Stimulated activated CD8-positive, alpha-beta memory T cell treated with anti-CD3 and anti-CD28 coated beads, Interleukin-12 subunit alpha, Interleukin-12 subunit beta, amount 100 ng/mL, for 4 hours (primary cell): ENCODE measurements at places on chromosomes 1 and 21.
A peak's percentile ranks its signal among the peaks of the same experiment; 100 is the strongest.

GRCh38 chr1:101370488-101370887, 133.7 kb downstream of the S1PR1 start:
- DNase-seq: no peak

- no peak for DNase-seq
Observed at GRCh38 chr1:88890791-88891317, 513 bp downstream of the GTF2B start.

GRCh38 chr21:44531606-44532564, 8.1 kb downstream of the KRTAP10-1 start:
- DNase-seq: no peak

DNA sequence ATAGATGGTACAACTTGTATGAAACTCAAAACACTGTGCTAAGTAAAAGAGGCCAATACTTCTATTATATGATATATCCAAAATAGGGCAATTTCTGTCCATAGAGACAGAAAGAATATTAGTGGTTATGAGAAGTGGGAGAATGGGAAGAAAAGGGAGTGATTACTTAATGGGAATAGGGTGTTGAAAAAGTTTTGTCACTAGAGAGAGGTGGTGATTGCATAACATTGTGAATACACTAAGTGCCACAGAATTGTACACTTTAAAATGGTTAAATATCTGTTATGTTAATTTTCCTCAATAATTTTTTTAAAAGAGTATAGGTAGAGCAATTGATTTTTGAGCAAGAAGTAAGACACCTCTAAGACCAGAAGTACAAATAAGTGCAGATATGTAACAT, 29.7 kb downstream of the GNAT2 start:
- DNase-seq: no peak

GRCh38 chr21:35925497-35925896, 134.8 kb downstream of the SETD4 start:
- no peak for DNase-seq

DNA sequence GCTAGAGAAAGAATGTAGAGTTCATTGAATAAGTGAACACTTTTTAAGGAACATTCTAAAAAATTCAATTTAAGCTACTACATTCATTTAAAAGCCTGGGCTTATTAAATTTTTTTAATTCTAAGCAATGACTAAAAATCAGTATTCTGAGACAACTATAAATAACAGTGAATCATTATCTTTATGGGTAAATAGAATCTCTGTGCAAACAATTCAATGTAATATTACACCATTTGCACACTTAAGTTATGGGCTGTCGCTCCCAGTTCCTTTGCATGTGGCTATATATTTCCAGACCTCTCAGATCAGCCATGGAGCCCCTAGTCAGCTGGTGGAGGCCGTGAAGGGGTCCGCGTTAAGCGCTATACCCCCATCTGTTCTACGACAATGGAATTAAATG, 65.1 kb downstream of the KCNK1 start:
- DNase-seq: no peak

DNA sequence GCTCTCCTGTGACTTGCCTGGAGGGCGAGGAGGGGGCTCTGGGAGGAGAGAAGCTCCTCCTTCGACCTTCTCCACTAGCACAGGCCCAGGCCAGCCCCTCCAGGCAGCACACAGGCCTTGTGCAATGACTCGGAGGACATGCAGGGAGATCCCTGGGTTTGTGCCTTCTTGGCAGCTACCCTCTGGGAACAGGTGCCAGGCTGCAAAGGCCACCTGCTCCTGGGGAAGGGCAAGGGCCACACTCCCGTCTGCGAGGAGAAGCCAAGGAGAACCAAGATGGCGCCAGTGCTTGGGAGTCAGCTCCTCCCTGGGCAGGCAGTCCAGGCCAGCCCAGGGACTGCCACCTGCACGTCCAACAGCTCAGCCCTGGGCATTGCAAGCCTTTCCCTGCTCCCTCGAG, 15.3 kb downstream of the CASZ1 start:
- DNase-seq: no peak

DNA sequence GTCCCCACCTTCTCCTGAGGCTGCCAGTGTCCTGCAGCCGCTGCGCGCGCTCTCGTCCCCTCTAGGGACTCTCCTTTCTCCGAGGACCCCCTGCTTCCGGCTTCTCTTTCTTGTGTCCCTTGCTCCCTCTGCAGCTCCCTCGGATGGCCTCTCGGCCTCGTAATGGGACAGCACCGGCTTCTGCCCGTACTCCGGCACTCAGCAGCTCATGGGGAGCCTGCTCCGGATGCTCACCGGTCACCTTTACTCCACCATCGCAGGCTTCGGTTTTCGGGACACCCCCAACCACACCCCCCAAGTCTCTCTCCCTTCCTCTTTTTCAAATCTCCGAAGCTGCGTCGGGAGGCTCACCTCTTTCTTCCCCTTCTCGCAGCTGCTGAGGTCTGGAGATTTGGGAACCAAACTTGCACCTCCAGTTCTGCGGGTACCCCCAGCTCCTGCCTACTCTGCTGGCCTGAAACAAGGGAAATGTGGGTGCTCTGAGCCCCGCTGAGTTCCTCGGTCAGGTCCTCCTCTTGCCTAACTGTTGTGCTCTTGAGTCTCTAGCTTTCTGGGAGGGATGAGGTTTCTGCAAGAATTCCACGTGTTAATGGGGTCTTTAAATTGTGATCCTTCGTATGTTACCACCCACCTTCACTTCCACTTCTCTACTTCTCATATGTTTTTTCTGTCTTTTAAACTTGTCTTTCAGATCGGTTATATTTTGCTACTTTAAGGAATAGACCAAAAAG, 930 bp downstream of the CDC14A start:
- peak; percentile 16 for DNase-seq

DNA sequence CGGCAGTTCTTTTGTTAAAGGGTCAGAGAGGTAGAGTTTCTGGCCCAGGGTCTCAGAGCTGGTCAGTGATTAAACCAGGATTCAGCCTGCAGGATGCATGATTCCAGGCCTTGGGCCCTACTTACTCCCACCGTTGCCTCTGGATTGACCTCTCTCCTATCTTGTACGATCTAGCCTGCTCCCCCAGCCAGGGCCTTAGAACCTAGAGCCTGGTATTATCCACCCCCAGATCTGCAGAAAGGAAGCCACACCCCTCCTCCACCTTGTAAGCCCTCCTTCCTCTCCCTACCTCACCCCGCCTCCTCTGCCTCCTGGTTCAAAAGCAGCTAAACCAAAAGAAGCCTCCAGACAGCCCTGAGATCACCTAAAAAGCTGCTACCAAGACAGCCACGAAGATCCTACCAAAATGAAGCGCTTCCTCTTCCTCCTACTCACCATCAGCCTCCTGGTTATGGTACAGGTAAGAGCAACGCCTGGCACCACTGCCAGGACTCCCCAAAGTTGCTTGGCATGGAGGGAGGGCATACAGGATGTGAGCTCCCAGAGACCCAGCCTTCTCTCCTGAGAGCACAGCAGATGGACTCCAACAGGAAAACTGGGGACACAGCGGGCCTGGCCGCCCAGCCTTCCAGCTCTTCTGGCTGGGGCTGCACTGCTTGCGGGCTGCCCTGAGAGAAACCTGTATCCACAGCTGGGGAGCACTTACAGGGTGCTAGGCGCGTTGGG, at the start of gene CD52:
Gene CD52, plus strand, starts transcription at position 347 of the 726 bp plus-strand sequence. Its CDS starts 60 bp downstream, at position 407.
- DNase-seq: peak; percentile 58

DNA sequence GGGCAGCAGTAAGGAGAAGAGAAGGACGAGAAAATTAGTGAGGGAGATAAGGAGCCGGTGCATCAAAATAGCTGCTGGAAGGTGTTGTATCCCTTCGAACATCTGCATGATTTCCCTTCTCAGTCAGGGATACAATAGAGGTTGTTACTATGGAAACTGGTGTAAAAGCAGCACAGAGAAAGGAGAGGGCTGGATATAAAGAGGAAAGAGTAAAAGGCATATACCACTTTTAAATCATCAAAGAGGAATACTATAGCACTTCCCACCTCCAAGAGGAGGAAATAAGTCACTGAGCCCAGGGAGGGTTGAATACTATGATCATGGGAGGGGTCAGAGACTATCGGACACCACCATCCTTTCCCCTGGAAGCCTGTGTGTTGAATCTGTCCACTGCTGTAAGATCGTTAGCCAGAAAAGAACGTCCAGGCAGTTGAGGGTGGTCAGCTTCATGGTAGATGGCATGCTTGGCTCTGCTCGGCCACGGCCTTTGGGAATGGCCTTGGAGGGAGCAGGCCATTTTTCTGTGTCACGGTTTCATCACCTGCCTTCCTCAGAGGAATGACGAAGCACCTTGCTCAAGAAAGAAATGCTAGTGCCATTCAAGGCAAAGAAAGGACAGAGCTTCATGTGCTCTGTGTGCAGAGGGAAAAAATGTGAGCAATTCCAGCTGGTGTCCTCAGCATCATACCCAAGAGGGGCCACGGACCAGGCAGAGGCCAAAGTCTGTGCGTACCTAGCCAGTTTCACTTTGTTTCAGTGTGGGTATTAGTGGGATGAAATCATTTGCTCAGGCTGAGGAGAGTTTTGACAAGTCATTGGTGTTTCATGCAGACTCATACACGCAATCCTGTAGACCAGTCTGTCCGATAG, 64.2 kb downstream of the IRF2BP2 start:
- no peak for DNase-seq

DNA sequence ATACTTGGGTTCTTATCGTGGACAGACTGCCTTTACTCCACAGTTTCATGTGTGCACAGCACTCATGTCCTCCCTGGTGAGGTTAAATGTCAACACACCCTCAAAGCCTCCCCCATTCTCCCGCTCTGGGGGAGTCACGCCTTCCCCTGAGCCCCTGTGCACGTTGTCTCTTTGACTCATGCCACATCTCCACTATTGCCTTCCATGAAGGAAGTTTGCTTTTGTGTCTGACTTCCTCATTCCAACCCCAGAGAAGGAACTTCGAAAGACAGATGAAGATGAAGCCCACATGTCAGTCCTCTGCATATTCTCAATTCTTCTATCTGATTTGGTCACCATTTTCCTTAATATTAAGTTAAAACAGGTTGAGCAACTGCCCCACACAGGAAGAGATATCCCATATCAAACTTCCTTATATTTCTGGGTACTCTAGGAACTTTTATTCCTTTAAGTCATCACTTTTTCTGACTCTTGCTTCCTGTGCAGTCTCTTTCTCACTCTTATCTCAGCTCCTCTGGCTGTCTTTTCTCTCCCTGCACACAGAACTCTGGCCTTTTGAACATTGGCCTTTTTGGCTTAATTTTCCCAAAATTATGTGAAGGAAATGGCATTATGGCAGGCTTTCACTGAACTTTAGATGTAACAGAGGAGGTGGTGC, 41.5 kb downstream of the C4BPA start:
- no peak for DNase-seq

DNA sequence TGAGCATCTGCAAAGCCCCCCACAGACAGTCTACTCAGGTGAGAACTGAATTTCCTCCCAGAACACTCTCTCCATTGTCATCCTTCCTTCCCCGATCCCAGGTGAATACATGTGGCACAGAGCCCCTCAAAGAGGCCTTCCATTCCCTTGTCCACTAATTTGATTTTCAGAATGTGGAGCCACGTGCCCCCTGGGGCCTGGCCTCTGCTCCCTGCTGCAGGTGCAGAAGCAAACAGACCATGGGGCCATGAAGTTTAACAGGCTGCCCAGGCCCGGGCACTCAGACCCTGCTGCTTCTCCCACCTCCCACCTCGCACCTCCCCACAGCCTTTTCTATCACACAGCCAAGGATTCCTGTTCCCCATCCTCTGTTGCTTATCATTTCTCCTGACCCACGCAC, 243.8 kb upstream of the RAB4A start:
- DNase-seq: no peak

- no peak for DNase-seq
Observed at GRCh38 chr1:209387969-209388329, 195.6 kb upstream of the CAMK1G start.

GRCh38 chr1:201245082-201245481, 38.2 kb upstream of the PKP1 start:
- no peak for DNase-seq

- DNase-seq: no peak
Observed at GRCh38 chr1:15110867-15111230, 42.7 kb upstream of the TMEM51 start.

- DNase-seq: no peak
Observed at GRCh38 chr1:67917006-67917405, 83.7 kb upstream of the GNG12 start.

GRCh38 chr1:9442278-9442846, 96.9 kb upstream of the SLC25A33 start:
- no peak for DNase-seq

DNA sequence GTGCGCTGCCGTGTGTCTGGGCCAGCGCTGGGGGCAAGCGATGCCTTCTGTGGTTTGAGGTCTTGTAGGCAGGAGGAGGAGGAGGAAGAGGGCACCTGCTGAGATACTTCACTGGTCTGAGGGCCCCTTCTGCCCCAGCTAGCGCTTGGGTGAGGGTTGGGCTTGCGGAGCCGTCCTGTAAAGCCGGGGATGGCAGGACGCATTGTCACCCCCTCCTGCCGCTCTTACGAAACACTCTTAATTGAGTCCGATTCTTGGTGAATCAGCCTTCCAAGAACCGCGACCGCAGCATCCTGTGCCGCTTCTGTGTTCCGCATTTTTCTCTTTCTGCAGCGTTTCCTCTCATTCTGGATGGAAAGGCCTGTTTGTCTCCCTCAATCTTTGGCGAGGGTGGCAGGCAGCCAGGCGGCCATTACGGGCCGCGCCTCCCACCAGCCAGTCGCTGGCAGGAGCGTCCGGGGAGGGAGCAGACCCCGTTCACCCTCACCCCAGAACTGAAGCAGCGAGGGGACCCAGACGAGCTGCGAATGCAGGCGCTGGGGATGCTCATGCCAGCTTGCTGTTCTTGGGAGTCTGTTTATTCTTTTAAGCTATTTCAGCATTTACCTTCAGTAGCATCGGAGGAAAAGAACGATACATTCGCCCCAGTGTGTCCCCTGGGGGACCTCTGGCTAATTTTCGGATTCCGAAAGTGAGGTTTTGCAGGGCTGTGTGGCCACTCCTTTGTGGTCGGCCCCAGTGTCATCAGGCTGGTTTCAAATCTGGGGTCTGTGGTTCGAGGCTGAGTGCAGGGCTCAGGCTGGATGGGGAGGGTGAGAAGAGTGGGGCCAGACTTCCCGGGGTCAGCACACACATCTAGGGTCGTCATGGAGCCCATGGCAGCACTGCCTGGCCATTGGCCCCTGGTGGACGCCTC, 62.7 kb downstream of the SKI start:
- peak; percentile 66 for DNase-seq

DNA sequence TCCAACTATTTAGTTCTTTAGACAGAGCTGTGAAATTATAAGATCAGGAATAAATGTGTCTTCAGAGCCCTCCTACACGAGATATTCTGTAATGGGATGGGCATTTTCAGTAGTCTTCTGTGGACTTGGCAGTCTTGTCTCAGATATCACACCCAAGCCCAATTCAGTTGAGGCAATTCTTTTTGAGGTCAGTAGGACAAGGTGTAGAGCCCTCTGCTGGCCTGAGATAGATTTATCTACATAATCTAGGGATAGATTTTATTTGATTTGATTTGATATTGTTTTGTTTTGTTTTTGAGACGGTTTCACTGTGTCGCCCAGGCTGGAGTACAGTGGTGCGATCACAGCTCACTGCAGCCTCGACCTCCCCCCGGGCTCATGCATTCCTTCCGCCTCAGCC, 77.5 kb downstream of the FMN2 start:
- DNase-seq: no peak

DNA sequence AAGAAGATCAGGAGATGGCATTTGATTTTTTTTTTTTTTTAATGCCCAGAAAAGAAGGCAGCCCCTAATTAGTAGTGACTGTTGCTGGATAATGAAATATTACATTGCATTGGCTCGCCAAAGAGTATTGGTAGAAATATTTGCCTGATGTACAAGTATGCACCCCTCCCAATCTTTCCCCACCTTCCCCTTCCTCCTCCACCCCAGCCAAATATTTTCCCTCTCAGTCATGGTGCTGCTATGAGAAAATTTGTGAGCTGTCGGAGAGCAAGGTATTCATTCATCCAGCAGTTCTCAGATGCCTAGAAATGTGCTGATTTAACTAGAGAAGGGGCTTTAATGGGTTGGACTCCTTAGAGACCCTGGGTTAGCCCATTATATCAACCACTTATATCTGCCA, 50.5 kb upstream of the IKBKE start:
- no peak for DNase-seq
